ENCODE measurements at places on chromosomes 3 and 15. TPM values are rescaled to one million over a fixed set of nuclear protein-coding genes. Genes with fewer than 3 reads are reported as not detected.

The KCNMB3 gene
- 1.4 TPM for total RNA-seq

The ZPLD1 gene
- not detected for total RNA-seq

The PIK3R4 gene
- 47.8 TPM for total RNA-seq

The RLBP1 gene
- total RNA-seq: 0.73 TPM

The NLGN1 gene
- 83.8 TPM for total RNA-seq

The PP2D1 gene
- total RNA-seq: not detected

The KNG1 gene
- not detected for total RNA-seq

The SLC15A2 gene
- total RNA-seq: 0.15 TPM

All from melanocyte of skin (primary cell).